ENCODE measurements at places on chromosomes 12 and 14.

GRCh38 chr14:77319422-77319821, 1.3 kb downstream of the POMT2 start:
- DNase-seq, result no peak

DNA sequence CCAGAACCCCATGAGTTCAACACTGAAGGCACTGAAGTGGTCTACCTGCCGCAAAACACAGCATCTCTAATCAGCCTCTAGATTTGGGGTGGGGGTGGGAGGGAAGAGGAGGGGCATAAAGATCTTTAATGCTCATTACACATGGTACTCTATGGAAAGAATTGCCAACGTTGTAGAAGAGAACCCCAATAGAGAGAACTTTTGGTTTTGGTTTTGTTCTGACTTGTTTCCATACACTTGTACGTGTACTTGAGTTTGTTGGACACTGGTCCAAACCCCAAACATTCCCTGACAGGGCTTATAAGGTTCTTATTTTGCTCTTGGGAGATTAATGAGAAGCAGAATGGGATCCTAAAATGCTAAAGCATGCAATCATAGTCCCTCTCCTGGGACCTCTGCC, 31.0 kb downstream of the GNPTAB start:
- DNase-seq, result no peak

GRCh38 chr14:97267509-97267908, 470.3 kb downstream of the VRK1 start:
- no peak for DNase-seq

DNA sequence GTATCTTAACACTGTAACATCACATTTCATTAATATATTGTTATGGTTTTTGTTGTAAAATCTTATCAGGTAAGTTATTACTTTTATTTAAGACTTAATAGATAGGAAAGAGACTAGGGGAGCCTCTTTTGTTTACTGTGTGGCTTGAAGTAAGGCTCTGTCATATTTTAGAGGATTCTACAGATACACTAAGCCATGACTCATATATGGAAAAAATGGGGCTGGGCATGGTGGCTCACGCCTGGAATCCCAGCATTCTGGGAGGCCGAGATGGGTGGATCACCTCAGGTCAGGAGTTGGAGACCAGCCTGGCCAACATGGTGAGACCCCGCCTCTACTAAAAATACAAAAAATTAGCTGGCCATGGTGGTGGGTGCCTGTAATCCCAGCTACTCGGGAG, 23.6 kb upstream of the NPFF start:
- DNase-seq, result no peak

- DNase-seq, result no peak
Measured at GRCh38 chr14:53458368-53458814, 305.3 kb upstream of the DDHD1 start.

GRCh38 chr14:101715210-101716076, 46.1 kb upstream of the PPP2R5C start:
- no peak for DNase-seq

GRCh38 chr12:97797473-97797872, 334.9 kb downstream of the RMST start:
- DNase-seq, result no peak

DNA sequence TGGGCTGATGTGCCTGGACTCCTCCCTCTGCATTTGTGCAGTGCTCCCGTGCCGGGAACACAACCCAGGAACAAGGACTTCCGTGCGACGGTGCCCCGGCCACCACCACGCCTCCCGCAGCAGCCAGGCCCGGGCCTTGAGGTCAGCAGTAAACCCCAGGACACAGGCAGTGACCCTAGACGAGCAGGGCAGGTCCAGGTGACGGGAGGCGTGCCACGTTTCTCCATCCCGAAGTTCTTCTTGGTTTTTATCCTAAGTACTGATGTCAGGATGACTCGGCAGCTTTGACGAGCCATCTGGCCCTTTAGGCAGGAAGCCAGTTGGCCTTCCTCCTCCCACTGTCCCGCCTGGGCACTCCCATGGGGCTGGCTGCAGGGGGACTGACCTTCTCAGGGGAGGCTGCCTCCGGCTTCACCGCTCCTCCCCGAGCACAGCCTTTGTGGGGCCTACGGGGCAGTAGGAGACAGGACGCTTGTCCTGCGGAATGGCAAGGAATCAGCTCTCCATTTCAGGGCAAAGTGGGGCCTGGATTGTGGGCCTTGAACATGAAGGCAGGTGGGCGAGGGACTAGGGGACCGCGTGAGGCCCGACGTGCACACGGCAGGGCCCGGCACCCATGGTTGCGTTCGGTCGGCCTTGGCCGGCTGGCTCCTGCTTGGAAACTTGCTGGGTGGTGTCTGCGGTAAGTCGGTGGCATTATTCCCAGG, 94.1 kb downstream of the FBXL14 start:
- DNase-seq, result no peak

GRCh38 chr12:90090929-90091651, 382.5 kb upstream of the ATP2B1 start:
- DNase-seq, result no peak

DNA sequence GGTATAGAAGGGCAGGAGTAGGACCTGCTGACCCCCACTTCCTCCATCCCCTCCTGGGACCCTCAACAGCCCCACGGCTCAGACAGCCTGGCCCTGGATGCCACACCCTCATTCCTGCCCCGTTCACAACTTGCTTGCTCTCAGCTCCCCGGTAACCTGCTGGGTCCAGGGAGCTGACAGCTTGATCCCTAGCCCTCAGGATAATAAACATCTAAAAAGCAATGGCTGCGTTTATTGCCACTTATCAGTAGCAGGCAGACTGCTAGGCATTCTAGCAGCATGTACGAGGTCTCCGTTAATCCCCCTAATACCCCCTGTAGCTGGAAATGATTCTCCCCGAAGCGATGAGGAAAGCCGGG, 24.3 kb upstream of the RPLP0 start:
- no peak for DNase-seq

DNA sequence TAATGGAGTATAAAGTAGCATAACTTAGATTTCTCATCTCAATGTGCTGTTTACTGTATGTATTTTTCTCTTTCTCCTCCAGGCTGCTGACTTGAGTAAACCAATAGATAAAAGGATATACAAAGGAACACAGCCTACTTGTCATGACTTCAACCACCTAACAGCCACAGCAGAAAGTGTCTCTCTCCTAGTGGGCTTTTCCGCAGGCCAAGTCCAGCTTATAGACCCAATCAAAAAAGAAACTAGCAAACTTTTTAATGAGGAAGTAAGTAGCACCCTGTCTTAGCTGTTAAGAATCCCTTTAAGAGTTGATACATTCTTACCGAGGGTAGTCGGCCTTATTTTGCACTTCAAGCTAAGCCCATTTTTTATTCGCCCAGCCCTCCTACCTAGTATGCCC, 55.2 kb downstream of the WDR20 start:
- DNase-seq, result no peak
